ENCODE measurements at places on chromosomes 1 and 21.

- DNase-seq, result peak; percentile 16
Measured at GRCh38 chr1:92784021-92784638, 778 bp downstream of the EVI5 start.

DNA sequence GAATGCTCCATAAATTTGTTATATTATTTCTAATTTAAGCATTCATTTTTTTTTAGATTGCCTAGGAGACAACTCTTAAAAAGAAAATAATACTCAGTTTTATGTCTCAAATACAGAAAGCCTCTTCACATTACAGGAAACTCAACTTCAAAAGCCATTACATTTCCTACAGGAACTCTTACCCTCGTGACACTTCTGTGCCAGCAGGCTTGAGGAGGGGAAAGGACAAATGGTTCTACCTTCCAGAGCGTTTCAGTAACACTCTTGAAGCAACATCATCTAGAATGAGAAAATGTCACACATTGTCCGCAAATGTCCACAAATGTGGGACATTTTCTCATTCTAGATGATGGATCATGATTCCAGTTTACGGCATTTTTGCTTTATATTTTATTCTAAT lies 51.7 kb downstream of the PTPN14 start:
- DNase-seq, result no peak

DNA sequence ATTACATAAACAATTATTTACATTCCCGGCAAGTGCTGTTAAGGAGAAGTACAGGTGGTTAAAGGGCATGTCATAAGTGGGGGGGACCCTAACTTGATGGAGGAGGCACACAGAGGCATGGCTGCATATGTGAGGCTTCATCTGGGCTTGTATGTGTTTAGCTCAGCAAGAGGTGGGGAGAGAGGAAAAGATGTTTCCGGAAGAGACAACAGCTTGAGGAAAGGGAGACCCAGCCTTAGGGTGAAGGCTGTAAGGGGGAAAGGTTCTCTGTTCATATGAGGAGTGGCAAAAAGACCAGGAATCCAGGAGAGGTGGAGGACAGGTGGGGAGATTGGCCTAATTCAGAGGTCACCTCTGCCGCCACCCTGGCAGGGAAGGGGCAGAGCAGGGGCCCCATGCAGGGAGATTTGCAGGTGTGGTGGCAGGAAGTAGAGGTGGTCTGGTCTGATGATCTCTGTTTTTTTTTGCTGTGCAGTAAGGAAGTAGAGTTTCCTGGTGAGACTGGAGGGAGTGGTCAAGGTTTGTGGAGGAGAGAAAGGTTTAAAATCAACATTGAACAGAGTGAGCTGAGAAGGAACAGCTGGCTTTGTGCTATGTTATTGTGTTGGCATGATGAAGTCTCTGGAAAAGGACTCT lies 9.0 kb downstream of the TRAF5 start:
- no peak for DNase-seq

- DNase-seq, result no peak
Measured at GRCh38 chr1:97163591-97164275, 442.1 kb downstream of the PTBP2 start.

DNA sequence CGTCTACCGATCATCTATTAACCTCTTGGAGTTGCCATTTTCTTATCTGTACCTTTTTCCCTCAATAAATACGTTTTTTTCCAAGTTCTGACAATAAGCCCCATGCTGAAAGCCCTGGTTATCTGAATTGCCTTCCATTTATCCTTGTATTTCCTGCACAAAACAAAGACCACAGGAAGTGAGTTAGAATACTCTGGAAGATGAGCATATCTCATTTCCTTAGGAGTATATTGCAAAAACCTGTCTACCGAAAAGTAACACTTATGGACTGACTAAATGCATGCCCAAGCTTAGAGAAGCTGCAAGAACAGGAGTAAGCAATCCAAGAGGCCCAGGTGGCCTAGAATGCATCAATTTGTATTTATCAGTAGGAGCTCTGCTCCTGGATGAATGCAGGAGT lies 39.9 kb downstream of the DIRAS3 start:
- no peak for DNase-seq

DNA sequence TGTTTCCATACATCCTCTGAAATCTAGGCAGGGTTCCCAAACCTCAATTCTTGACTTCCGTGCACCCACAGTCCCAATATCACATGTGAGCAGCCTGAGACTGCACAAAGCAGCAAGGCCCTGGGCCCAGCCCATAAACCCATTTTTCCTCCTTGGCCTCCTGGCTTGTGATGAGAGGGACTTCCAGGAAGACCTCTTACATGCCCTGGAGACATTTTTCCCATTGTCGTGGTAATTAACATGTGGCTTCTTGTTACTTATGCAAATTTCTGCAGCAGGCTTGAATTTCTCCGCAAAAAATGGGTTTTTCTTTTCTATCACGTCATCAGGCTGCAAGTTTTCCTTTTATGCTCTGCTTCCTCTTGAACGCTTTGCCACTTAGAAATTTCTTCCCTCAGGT lies 3.3 kb upstream of the PIGK start:
- no peak for DNase-seq

- no peak for DNase-seq
Measured at GRCh38 chr1:175733722-175734121, 9.7 kb downstream of the TNR start.

DNA sequence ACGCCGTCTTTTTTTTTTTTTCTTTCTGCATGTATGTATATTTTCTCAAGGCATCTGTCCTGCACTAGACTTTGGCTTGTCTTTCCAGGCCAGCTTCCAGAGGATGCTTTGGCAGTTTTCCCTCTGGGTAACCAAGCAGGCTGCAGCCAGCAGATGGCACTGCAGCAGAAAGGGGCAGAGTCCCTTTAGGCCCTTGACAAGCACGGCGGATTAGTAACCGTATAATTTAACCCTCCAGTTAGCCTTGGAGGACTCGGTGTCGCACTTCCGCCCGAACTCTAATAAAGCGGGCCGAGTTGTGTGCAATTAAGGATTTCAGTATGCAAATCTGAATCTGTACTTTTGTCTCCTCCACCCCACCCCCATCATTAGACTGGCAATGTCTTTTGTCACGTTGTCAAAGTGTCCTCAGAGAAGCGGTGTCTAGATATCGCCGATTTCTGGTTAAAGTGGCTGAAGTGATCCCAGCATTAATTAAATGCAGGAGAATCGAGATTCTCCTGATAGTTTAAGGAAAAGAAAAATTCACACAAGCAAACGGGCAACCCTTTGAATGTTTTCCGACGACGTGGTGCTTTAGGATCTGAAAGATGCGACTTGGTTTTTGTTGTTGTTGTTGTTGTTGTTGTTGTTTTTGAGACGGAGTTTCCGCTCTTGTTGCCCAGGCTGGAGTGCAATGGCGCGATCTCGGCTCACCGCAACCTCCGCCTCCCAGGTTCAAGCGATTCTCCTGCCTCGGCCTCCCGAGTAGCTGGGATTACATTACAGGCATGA lies 1.1 kb upstream of the TMEM167B start:
- DNase-seq, result no peak

DNA sequence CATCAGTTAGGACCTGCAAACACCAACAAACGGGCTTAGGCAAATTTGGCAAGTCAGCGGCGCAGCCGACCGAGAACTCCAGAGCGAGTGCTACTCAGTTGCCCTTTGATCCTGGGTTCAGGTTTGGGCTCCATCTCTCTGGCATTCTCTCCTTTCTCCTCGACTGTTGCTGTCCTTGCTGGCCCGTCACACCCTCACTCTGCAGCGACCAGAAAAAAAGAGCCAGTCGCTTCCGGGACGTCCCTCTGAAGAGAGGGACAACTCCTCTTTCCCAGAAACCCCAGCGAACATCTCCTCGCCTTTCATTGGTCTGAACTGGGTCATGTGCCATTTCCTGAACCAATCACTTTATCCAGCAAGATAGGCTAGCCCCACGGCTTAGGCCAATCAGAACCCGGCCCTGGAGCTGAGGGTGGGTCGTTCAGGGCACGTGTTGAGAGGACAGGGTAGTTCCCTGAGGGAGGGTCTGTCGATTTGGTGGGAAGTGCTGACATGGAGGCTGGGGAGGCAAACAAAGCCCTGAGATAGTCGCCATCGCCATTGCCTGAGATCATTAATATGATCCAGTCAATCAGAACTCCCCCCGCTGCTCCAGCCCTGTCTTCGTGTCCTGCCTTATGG lies 113.7 kb downstream of the PTPRU start:
- DNase-seq, result no peak

GRCh38 chr1:111624382-111624781 lies 4.8 kb downstream of the RAP1A start:
- DNase-seq, result no peak

DNA sequence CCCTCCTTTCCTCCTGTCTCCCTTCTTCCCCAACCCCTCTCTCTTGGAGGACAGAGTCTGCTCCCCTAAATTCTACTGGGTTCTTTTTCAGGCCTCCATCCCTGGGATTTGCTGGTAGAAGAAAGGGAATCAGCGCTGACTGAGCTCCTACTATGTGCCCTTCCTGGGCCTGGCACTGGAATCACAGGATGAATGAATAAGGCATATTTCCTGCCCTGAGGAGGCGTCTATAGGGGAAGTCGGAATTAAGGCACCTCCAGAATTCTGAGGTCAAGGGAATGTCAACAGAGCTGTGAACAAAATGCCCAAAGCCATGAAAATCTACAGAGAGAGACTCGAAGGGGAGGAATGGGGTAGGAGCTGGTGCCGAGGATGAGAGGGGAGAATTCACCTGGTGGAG lies 17.4 kb upstream of the BTG2 start:
- DNase-seq, result no peak

Data from activated CD4-positive, alpha-beta T cell treated with anti-CD3 and anti-CD28 coated beads for 4 hours (primary cell).